ENCODE measurements at places on chromosomes 2 and 18.

DNA sequence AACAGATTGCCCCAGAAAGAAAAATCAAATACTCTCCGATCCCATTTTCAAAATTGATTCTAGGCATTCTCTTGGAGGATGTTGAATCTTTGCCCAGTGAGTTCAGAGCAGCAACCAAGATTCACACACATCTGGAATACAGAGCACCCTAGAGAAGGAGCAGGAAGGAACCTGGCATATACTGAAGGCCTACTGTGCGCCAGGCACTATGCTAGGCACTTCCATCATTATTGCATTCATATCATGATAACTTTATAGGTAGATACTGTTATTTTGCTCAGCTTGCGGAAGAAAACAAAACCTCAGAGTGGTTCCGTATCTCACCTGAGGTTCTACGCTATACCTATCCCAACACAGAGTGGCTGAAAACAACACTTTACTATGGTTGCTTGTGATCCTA, 160.3 kb upstream of the SERTAD2 start:
- DNase-seq = no peak

GRCh38 chr2:37780387-37780676, 108.9 kb upstream of the CDC42EP3 start:
- no peak for DNase-seq

- DNase-seq = no peak
Measured at GRCh38 chr2:42309366-42309765, 51.7 kb downstream of the COX7A2L start.

GRCh38 chr2:105712166-105712915, 32.4 kb upstream of the NCK2 start:
- DNase-seq = no peak

DNA sequence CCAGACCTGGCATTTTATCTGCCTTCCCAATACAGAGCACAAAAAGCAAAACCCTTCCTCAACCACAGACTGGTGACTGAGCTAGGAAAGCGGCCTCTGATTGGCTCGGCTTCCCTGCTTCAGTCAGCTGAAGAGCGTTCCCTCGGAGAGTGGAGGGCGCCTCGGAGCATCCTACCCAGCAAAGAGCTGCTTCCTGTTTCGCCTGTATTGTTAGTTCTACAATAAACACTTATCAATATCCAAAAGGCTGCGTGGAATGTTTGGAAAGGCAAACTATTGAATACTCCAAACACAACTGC, 125.0 kb downstream of the CACNB4 start:
- DNase-seq = no peak

DNA sequence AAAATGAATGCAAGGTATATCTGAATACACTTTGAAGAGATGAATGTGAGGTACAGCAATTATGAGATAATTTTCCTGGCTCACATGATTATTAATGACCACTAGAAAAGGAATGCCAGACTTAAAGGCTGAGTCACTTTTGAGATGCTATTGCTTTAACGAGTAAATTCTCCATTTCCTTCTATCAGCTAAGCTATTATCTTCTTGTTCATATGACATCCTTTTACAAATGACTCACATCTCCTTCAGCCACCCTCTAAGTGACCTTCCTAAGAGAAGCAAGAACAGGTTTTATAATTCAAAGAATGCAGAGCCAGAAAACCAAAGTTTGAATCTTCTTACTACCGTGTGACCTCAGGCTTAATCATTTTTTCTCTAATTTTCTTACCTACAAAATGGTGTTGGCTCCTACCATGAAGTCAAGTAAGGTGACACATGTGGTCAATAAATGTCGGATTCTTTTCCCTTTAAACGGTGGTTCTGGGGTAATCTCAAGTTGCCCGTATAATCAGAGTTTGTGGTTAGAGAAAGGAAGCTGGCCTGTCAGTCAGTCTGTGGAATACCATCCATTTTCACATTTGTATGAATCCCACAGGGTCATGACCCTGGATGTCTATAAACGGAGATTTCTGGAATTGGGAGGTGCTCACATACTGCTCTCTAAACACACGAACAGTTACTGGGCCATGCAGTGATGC, 184.0 kb upstream of the PID1 start:
- peak; percentile 29 for DNase-seq

GRCh38 chr2:149430743-149431736, 100.7 kb downstream of the LYPD6 start:
- DNase-seq = peak; percentile 39

DNA sequence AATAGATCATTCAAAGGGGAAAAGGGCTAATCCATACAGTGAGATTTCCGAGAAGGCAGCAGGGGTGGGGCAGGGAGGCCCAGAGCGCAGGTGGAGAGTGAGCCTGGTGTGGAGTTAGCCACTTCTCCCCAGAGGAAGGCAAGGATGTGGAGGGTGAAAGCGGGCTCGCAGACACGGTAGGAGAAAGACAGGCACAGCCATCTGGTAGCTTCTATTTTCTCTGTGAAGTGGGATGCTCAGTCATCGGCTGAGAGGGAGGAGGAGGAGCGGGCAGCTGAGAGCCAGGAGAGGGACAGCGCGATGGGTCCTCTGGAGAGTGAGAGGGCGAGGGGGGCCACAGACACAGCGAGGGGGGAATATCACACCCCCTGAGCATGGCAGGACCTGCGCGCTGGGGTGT, 153.3 kb upstream of the NDUFV2 start:
- DNase-seq = no peak

DNA sequence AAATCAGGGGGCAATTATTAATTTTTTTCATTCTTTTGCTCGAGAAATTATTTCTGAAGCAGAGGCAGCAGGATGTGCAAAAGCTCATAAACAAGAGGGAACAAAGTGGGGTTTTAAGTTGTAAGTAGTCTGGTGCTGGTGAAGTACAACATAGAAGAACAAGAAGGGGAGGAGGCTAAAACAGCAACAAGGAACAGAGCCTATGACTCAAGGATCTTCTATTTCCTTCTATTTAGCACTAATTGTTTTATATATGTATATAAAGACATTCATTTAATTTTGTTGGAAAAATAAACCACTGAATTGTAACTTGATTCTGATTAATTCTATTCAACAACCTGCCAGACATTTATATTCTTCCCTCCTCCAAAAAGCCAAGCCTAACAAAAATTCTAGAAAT, 35.0 kb downstream of the YES1 start:
- no peak for DNase-seq

DNA sequence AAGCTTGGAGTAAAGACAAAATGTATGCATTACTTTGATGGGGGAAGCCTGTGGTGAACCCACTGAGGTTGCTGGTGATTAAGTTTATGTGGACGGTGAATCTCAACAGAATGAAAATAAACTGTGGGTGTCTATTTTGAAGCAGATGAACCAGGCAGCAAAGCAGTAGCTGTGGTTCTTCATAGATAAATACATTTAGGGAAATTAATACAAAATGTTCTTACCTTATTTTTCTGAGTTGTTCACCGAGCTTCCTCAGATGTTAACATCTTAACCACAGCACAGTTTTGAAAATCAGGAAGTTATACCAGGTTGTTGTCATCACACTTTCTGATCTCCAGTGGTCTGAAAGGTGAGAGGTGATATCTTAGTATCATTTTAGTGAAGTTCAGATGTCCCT, 53.9 kb downstream of the NCK2 start:
- DNase-seq = no peak

- DNase-seq = no peak
Measured at GRCh38 chr2:54570321-54570855, 114.3 kb downstream of the SPTBN1 start.

GRCh38 chr2:235595422-235596010, 101.7 kb downstream of the AGAP1 start:
- no peak for DNase-seq

DNA sequence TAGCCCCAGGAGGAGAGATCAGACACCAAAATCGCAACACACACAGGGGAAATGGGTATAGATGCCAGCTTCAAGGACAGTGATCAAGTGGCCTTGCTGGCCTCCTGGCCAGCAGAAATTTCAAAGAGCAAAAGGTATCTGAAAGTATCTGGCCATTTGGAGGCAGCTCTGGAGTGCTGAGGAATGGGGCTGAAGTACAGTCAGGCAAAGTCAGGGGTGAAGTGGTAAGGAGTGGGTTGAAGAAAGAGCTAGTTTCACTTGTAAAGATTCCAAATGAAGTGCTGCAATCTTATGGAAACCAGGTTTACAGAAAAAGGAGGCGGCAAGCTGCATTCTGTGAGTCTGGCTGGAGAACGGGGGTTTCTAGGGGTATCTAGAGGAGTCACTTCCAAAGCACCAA, 19.2 kb upstream of the PCBP1 start:
- DNase-seq = no peak

- no peak for DNase-seq
Measured at GRCh38 chr2:78992807-78993517, 32.5 kb upstream of the REG3G start.

DNA sequence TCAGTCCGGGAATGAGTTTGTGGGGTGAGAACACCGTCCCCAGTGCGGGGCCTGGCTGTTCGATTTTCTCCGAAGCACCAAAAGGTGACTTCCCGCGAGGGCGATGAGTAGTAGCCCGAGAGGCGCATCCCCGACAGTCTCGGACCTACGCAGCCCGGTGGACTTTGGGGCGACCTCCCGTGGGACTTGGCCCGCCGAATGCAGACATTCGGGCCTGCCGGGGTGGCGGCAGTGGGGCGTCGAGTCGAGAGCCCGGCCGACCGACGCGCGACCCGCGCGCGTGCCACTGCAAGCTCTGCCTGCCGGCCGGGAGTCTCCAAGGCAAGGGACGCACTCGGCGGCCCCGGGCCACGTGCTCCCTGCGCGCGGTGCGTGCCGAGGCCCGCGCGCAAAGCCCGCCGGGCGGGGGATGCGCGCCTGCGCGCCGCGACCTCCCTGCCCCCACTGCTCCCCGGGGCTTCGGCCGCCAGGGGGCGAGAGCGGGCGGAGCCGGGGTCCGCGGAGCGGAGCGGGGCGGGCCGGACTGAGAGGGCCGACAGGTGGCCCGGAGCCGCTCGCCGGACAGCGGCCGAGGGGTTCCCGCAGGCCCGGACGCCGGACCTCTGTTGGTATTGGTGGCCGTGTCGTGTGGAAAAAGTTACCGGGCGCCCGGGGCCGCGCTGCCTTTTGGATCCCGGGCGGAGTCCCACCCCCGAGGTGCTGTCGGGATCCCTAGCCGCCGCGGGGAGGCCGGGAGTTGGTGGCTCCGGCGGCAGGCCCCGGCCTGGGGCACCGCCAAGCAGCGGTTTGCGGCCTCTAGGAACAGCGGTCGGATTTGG, 1.9 kb downstream of the PTMA start:
- no peak for DNase-seq

- DNase-seq = no peak
Measured at GRCh38 chr18:30381826-30382225, 660.7 kb downstream of the DSC3 start.

DNA sequence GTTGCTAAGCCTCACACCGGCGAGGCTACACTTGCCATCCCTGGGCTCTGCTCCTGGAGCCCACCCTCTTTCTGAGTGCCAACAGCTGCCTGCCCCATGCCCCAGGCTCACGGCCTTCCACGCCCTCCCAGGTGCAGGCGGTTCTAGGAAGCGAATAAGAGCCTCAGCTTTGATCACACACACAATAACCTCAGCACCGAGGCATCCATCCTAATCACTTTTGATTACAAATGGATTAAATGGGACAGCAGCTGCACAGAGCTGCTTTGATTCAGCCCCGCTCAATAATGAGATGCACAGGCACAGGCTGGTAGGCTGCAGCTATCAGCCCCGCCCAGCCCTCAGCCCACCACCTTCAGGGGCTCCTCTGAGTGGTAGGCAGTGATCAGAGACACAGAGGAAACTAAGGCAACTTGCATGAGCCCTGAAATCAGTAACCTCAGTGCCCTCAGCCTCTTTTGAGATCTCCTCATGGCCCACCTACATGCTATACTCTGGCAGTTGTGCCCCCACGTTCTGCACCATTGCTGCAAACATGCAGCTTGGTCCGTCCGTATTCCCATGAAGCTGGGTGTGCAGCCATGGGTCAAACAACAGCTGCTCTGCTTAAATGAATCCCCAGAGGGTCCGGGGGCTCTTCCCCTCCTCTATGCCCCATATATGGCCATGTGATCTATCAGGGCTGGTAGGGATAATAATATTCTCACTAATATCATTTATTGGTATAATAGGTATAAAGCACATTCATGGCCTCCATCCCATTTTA, 171.4 kb downstream of the SETBP1 start:
- no peak for DNase-seq

DNA sequence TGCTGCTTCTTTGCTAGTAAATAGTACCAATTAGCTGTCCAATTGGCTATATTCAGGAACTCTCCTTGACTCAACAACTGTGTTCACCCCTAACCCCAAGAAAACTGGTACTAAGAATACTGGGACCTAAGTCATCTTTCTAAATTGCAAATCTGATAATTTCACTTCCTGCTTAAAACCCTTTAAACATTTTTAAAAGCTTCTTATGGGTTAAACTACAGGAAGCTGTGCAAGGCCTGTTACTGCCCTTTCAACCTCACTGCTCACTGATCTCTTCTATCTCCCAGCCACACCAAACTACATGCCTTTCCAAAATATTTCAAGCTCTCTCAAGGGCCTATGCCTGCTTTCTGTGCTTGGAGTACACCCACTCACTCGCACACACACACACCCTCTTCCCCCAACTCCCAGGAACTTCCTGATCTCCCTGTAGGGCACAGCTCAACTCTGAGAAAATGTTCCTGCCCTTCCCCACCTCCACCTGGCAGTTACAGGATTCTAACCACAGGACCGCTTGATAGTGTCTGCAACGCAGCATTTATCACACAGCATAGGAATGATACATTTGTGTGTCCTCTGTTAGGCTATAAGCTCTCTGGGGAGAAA, 6.7 kb downstream of the LMAN1 start:
- DNase-seq = no peak

- DNase-seq = no peak
Measured at GRCh38 chr2:182826064-182826463, 40.4 kb downstream of the FRZB start.

GRCh38 chr2:219447242-219448098, 12.8 kb downstream of the SPEG start:
- DNase-seq = no peak

DNA sequence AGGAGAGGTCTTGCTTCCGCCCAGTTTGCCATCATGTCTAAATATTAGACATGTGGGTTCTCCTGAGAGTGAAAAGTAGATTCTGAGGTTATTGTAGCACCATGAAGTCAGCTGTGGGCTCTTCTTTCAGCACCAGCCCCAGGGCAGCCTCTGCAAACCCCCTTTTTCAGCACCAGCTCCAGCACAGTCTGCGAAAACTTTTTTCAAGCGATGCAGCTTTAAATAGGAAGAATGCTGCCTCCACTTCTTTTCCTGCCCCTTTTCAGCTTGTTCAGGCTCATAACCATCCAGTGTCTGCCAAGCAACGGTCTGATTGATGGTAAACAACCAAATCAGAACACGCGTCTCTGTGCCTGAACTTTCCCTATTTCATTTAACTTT, at the start of gene COL5A2:
Gene COL5A2 (minus strand): TSS at position 192 of the 381 bp plus-strand sequence. CDS start 157 bp downstream, at position 35.
- peak; percentile 87 for DNase-seq

- no peak for DNase-seq
Measured at GRCh38 chr2:78876316-78876688, 149.2 kb upstream of the REG3G start.

- DNase-seq = no peak
Measured at GRCh38 chr2:218221000-218221399, 4.0 kb downstream of the ARPC2 start.

- no peak for DNase-seq
Measured at GRCh38 chr2:202133200-202133908, 60.3 kb downstream of the KIAA2012 start.

Measured in GM04503 (cell line).